ENCODE measurements at places on chromosomes 6 and 20. TPM values are rescaled to one million over a fixed set of nuclear protein-coding genes. Genes with fewer than 3 reads are reported as not detected.

- no peaks in the 10 kb centered on the region for H3K4me1 ChIP-seq
- no peak overlapping the region for H3K27ac ChIP-seq
- no peaks in the 10 kb centered on the region for H3K36me3 ChIP-seq
- peaks cover 12% of the 10 kb centered on the region for H3K27me3 ChIP-seq
- H3K4me3 ChIP-seq, result no peak overlapping the region
Measured at GRCh38 chr6:44028789-44029310, 98.4 kb downstream of the MRPL14 start.

DNA sequence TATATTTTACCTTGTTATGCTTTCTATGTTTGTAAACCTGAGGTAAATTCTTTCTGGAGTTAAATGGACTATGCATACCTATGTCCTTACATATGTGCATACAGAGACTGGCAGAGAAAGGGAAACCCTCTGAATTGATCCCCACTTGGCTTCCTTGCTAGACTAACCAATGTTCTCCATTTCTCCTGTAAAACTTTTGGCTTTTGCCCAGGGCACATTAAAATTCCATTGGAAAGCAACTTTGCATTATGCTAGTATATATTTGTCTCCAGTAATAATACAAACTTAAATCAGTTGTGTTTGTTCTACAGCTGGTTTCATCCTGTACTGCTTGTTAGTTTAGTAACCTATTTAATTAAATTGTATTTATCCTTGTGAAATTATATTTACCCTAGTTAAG is 646.0 kb upstream of the MARCKS start:
- no peak overlapping the region for H3K27ac ChIP-seq
- H3K36me3 ChIP-seq, result no peaks in the 10 kb centered on the region
- no peaks in the 10 kb centered on the region for H3K27me3 ChIP-seq
- DNase-seq, result no peak

GRCh38 chr20:53157443-53158408 is 185.6 kb downstream of the TSHZ2 start:
- H3K27ac ChIP-seq, result no peak overlapping the region
- H3K27me3 ChIP-seq, result no peaks in the 10 kb centered on the region
- peak; percentile 27 for DNase-seq

- no peaks in the 10 kb centered on the region for H3K4me1 ChIP-seq
- no peak overlapping the region for H3K27ac ChIP-seq
- DNase-seq, result no peak
Measured at GRCh38 chr6:20266851-20267608, 54.8 kb upstream of the MBOAT1 start.

GRCh38 chr6:121780325-121781321 is 345.2 kb downstream of the GJA1 start:
- no peaks in the 10 kb centered on the region for H3K27me3 ChIP-seq
- no peak for DNase-seq
- no peaks in the 10 kb centered on the region for H3K36me3 ChIP-seq
- H3K27ac ChIP-seq, result no peak overlapping the region

DNA sequence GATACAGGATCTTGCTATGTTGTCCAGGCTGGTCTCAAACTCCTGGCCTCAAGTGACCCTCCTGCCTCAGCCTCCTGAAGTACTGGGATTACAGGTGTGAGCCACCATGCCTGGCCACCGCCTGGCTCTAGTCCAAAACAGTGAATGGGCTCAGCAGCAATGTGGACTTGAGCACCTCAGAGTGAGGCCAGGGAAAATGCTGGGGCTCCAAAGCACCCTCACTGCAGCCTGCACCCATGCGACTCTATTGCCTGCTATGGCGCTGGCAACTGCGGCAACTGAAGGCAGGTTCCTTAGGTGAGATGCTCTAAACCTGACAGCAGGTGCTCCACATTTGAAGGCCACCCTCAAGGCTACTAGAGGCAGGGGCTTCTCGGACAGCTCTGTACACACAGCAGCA is 26.5 kb downstream of the MAP1LC3A start:
- H3K4me3 ChIP-seq, result no peak overlapping the region
- H3K36me3 ChIP-seq, result no peaks in the 10 kb centered on the region
- no peak for DNase-seq
- H3K4me1 ChIP-seq, result peaks cover 14% of the 10 kb centered on the region
- no peaks in the 10 kb centered on the region for H3K27me3 ChIP-seq

DNA sequence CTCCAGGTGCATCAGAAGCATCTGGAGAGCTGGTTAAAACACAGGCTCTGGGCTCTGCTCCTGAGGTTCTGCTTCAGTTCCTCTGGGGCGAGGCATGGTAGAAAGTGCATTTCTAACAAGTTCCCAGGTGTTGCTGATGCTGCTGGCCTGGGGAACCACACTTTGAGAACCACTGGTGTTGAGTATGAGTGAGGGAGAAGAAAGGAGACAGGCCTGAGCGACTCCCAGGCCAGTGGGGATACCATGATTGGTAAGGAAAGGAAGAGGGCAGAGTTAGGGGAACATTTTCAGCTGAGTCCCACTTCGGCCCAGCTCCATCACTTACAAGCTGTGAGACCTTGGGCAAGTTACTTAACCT is 36.8 kb downstream of the KIAA1755 start:
- peaks cover 2% of the 10 kb centered on the region for H3K4me1 ChIP-seq
- no peaks in the 10 kb centered on the region for H3K36me3 ChIP-seq
- H3K27me3 ChIP-seq, result no peaks in the 10 kb centered on the region
- no peak overlapping the region for H3K4me3 ChIP-seq
- H3K27ac ChIP-seq, result no peak overlapping the region

DNA sequence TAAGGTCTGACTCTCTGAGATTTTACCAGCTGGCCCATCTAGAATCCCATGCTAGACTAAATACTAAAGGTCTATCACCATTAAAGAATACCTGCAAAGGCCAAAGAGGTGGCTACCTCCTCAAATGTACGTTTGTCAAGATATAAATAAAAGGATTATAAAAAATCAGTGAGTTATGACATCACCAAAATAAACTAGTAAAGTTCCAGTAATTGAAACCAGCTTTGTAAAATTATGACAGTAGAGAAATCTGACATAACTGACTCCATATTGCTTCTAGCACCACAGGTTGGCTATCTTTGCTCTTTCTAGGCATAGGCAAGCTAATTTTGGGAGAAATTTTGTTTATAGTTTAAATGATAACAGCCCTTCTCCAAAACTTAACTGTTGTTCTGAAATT is 536.3 kb downstream of the TFAP2A start:
- no peaks in the 10 kb centered on the region for H3K4me1 ChIP-seq
- H3K27ac ChIP-seq, result no peak overlapping the region
- DNase-seq, result no peak
- no peaks in the 10 kb centered on the region for H3K36me3 ChIP-seq
- H3K4me3 ChIP-seq, result no peak overlapping the region
- H3K27me3 ChIP-seq, result no peaks in the 10 kb centered on the region

- no peak overlapping the region for H3K4me3 ChIP-seq
- peaks cover 10% of the 10 kb centered on the region for H3K27me3 ChIP-seq
- H3K27ac ChIP-seq, result no peak overlapping the region
- no peaks in the 10 kb centered on the region for H3K4me1 ChIP-seq
- H3K36me3 ChIP-seq, result no peaks in the 10 kb centered on the region
Measured at GRCh38 chr6:107735906-107736635, 88.0 kb downstream of the SCML4 start.

GRCh38 chr6:131615275-131615674 is 12.8 kb downstream of the MED23 start:
- H3K4me1 ChIP-seq, result no peaks in the 10 kb centered on the region
- no peak for DNase-seq
- no peak overlapping the region for H3K27ac ChIP-seq
- no peak overlapping the region for H3K4me3 ChIP-seq

- H3K4me1 ChIP-seq, result no peaks in the 10 kb centered on the region
- no peaks in the 10 kb centered on the region for H3K36me3 ChIP-seq
- DNase-seq, result no peak
- no peaks in the 10 kb centered on the region for H3K27me3 ChIP-seq
- H3K4me3 ChIP-seq, result no peak overlapping the region
- H3K27ac ChIP-seq, result no peak overlapping the region
Measured at GRCh38 chr6:105872249-105872648, 213.9 kb upstream of the PRDM1 start.

GRCh38 chr6:43120944-43121913 is 45.1 kb downstream of the PTK7 start:
- no peak overlapping the region for H3K27ac ChIP-seq
- H3K4me3 ChIP-seq, result no peak overlapping the region
- no peaks in the 10 kb centered on the region for H3K27me3 ChIP-seq
- no peaks in the 10 kb centered on the region for H3K4me1 ChIP-seq

DNA sequence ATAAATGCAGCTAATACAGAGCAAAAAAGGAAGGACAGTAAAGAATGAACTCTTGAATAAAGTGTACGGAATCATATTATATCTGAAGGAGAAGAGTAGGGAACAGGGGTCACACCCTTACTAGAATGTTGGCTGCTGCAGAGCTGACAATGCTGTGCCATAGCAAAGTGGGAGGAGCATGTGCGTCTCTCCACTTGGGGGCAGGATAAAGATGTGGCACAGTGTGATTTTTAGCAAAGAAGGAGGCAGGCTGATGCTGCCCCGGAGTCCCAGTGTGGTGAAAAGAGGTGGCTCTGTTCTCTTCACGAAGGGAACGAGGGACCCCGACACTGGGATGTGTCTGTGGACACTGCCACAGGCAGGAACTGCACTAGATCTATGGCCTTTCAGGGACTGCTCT is 67.5 kb downstream of the INSM1 start:
- no peak overlapping the region for H3K4me3 ChIP-seq
- no peaks in the 10 kb centered on the region for H3K36me3 ChIP-seq
- no peaks in the 10 kb centered on the region for H3K27me3 ChIP-seq
- no peak for DNase-seq

DNA sequence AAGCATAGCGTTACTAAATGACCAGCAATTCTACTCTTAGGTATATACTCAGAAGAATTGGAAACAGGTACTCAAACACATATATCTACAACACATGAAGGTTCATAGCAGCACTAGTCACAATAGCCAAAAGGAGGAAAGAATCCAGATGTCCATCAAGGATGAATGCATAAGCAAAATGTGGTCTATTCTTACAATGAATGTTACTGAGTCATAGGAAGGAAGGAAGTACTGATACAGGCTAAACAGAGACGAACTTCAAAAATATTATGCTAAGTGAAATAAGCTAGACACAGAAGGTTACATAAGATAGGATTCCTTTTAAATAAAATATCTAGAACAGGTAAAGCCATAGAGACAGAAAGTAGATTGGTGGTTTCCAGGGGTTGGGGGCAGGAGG is 93.5 kb downstream of the MAP3K7 start:
- H3K36me3 ChIP-seq, result no peaks in the 10 kb centered on the region
- no peak overlapping the region for H3K4me3 ChIP-seq
- peaks cover 36% of the 10 kb centered on the region for H3K4me1 ChIP-seq
- DNase-seq, result peak; percentile 91
- no peaks in the 10 kb centered on the region for H3K27me3 ChIP-seq

DNA sequence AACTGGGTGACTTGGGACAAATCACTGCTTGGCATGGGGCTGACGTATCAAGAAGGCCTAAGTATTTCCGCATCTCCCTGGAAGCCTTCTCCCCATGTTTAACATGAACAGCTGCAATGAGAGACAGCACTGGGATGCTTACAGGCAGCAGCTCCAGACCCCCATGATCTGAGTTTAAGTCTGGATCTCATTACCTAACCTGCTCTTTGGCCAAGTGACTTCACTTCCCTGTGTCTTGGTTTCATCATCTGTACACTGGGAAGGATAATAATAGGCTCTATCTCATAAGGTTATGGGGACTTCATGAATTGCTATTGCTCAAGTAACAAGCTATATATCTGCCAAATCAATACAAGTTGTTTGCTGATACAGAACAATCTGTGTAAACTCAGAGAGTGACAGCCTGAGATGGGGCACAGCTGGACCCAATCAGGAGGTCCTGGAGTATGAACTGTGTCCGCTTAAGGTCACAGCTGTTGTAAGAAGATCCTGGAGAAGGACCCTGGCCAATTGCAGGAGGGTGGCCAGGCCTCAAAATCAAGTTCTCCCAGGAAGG is 56.0 kb downstream of the TGM2 start:
- DNase-seq, result no peak
- peaks cover 38% of the 10 kb centered on the region for H3K4me1 ChIP-seq
- no peaks in the 10 kb centered on the region for H3K36me3 ChIP-seq

GRCh38 chr6:33683576-33684427 is 27.7 kb downstream of the UQCC2 start:
- peaks cover 4% of the 10 kb centered on the region for H3K36me3 ChIP-seq
- no peak for DNase-seq
- H3K27me3 ChIP-seq, result no peaks in the 10 kb centered on the region

GRCh38 chr6:147204060-147204785 is at the start of gene STXBP5:
TSS of gene STXBP5 (plus strand) at chr6:147204417. CDS start at chr6:147204533, 116 bp downstream.
- peaks cover 20% of the 10 kb centered on the region for H3K4me1 ChIP-seq
- DNase-seq, result peak; percentile 64
- peak within 1 kb of the TSS; percentile 89 for H3K4me3 ChIP-seq
- no peaks in the 10 kb centered on the region for H3K36me3 ChIP-seq
- no peaks in the 10 kb centered on the region for H3K27me3 ChIP-seq

GRCh38 chr20:23782366-23782983 is 31.7 kb upstream of the CST1 start:
- no peak overlapping the region for H3K4me3 ChIP-seq
- H3K27ac ChIP-seq, result no peak overlapping the region
- no peaks in the 10 kb centered on the region for H3K4me1 ChIP-seq
- no peaks in the 10 kb centered on the region for H3K36me3 ChIP-seq
- DNase-seq, result peak; percentile 29

DNA sequence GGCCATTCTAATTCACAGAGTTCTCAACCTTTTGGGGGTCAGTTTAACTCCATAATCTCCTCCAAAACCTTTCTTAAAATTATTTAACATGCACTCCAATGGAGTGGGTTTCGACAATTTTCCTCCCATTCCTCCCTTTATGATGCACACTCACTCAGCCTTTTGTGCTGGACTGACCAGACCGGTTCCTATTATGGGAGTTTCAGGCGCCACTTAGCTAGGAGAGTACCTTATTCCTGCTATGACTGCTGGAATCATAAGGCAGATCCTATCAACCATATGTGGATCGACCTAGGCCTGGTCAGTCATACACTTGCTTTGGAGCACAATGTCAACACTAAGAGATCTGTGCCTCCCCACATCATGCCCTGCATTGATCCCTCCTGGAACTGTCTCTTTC is 63.9 kb upstream of the MOCS1 start:
- H3K36me3 ChIP-seq, result no peaks in the 10 kb centered on the region
- H3K27ac ChIP-seq, result no peak overlapping the region
- H3K4me1 ChIP-seq, result no peaks in the 10 kb centered on the region
- no peak for DNase-seq

GRCh38 chr6:16727996-16728395 is 33.3 kb downstream of the ATXN1 start:
- H3K27ac ChIP-seq, result no peak overlapping the region
- no peak overlapping the region for H3K4me3 ChIP-seq
- no peaks in the 10 kb centered on the region for H3K36me3 ChIP-seq
- H3K4me1 ChIP-seq, result peaks cover 48% of the 10 kb centered on the region
- DNase-seq, result no peak

GRCh38 chr6:21559238-21559637 is 34.3 kb upstream of the SOX4 start:
- H3K4me3 ChIP-seq, result no peak overlapping the region
- H3K4me1 ChIP-seq, result no peaks in the 10 kb centered on the region
- no peaks in the 10 kb centered on the region for H3K36me3 ChIP-seq
- no peaks in the 10 kb centered on the region for H3K27me3 ChIP-seq
- H3K27ac ChIP-seq, result no peak overlapping the region
- no peak for DNase-seq

Gene RALY
- total RNA-seq, result 158 TPM

Gene FAM217A
- total RNA-seq, result not detected

Gene HRH3
- not detected for total RNA-seq

Gene VSTM2L
- not detected for total RNA-seq

Gene PRDM13
- not detected for total RNA-seq

Gene BPIFA1
- not detected for total RNA-seq

Gene TSPO2
- total RNA-seq, result not detected

Gene COL9A1
- not detected for total RNA-seq

Gene CLDN20
- total RNA-seq, result not detected

Gene NOTCH4
- 120 TPM for total RNA-seq

Gene TTK
- total RNA-seq, result 23.6 TPM

Data from endothelial cell of umbilical vein (primary cell).